ENCODE measurements at places on chromosomes 3 and 15. TPM values are rescaled to one million over a fixed set of nuclear protein-coding genes. Genes with fewer than 3 reads are reported as not detected.

FBN1 gene
- 2,934 TPM for total RNA-seq

MYLK gene
- total RNA-seq: 33.9 TPM

NKTR gene
- 124 TPM for total RNA-seq

PLA2G4E gene
- not detected for total RNA-seq

SLC9A9 gene
- total RNA-seq: under 0.01 TPM

EOMES gene
- total RNA-seq: not detected

ABHD17C gene
- 5.7 TPM for total RNA-seq

AGBL1 gene
- not detected for total RNA-seq

DNASE1L3 gene
- not detected for total RNA-seq

DLG1 gene
- total RNA-seq: 85.9 TPM

SHF gene
- 10.6 TPM for total RNA-seq

ISLR gene
- total RNA-seq: 0.39 TPM

EFHB gene
- total RNA-seq: 1.6 TPM

TMOD2 gene
- 1.1 TPM for total RNA-seq

TTC21A gene
- 7.5 TPM for total RNA-seq

OR5K2 gene
- total RNA-seq: not detected

SLC6A1 gene
- not detected for total RNA-seq

CPOX gene
- total RNA-seq: 29.5 TPM

GOLGA6D gene
- not detected for total RNA-seq

SLC28A2 gene
- not detected for total RNA-seq

TNIK gene
- total RNA-seq: 6.3 TPM
